ENCODE measurements at places on chromosomes 1 and 21.

DNA sequence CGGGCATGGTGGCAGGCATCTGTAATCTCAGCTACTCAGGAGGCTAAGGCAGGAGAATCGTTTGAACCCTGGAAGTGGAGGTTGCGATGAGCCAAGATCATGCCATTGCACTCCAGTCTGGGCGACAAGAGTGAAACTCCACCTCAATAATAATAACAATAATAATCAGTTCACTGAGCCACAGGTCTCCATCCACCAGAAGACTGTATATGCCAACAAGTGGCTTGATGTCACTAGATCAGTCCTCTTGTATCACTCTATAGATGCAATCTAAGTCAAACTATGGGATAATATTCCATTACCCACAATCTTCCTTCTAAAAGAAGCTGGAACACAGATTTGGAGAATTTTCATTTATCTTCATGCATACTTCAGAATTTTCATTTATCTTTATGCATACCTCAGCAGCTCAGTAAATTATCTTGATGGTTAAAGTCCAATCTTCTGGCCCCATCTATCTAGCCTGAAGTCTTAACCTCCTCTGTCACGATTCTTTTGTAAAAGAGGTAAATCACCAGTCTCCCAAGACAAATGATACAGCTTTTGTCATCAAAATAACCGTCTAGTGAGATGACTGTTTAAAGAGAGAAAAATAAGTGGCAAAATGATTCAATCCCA, 61.8 kb downstream of the PUM1 start:
- no peak for DNase-seq

DNA sequence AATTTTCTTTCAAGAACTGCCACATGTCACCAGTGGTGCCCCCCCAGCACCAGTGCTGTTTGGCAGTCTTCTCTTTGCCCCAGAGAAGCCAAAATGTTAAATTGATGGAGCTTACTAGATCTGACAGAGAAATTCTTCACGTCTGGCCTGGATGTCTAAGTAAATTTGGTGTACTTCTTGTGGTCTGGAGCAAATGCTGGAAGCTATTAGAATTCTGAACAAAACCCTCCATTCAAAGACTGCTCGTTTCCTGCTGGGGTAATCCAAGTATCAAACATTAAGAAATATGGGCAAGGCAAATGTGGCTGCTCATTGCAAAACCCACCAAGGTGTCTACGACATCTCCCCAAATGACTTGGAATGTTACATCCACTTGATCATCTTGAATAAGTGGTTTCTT, 92.3 kb downstream of the ROR1 start:
- DNase-seq, result no peak

GRCh38 chr21:45957981-45958600, 23.5 kb upstream of the COL6A1 start:
- no peak for DNase-seq

GRCh38 chr1:207691841-207692240, 46.9 kb downstream of the CR1L start:
- no peak for DNase-seq

DNA sequence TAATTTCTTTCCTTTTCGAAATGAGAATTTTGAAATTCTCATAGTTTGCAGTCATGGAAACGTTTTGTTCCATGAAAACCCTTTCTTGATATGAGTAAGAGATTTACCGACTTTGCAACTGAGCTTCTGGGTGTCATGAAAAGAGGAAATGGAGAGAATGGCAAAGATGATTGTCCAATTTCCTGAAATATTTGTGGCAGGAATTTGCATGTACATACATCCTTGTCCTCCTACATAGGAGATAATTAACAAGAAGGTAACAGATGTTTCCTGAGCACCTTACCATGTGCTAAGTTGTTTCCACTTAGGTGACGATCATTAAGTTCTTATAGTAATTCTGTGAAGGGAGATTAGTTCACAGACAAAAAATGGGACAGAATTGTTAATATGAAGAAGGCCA, 170.7 kb downstream of the NEGR1 start:
- no peak for DNase-seq

GRCh38 chr1:218739426-218739825, 394.3 kb downstream of the TGFB2 start:
- DNase-seq, result no peak

DNA sequence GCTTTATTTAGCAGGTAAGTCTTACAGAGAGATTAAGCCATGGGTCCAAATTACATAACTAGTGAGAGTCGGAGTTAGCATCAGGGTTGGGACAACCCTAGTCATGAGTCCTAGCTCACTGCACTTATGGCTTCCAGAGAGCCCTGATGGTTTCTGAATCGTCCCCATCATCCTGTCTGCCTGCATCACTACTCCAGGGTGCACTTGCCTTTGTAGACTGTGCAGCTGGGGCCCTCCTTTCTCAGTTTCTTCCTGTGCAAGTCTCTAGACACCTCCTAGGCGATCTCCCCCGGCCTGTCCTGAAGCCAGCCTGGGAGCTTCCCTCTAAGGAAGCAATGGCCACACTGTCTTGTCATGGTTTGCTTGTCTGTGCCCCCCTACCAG, 37.1 kb downstream of the KIAA0040 start:
- DNase-seq, result no peak
